Stimulated activated CD4-positive, alpha-beta T cell treated with anti-CD3 and anti-CD28 coated beads, Interleukin-15, amount 100 ng/mL, for 24 hours (primary cell): ENCODE measurements at places on chromosomes 2 and 18.

DNA sequence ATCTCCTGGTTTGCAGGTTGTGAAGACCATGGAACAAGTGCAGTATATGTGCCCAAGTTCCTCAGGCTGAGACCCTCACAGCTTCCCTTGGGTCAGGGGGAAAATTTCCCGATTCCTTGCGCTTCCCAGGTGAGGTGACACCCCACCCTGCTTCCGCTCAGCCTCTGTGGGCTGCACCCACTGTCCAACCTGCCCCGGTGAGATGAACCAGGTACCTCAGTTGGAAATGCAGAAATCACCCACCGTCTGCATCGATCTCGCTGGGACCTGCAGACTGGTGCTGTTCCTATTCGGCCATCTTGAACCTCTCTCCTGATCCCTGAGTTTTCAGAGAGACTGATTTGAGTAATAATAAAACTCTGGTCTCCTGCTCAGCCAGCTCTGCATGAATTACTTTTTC, 30.6 kb downstream of the CHCHD5 start:
- DNase-seq: no peak

DNA sequence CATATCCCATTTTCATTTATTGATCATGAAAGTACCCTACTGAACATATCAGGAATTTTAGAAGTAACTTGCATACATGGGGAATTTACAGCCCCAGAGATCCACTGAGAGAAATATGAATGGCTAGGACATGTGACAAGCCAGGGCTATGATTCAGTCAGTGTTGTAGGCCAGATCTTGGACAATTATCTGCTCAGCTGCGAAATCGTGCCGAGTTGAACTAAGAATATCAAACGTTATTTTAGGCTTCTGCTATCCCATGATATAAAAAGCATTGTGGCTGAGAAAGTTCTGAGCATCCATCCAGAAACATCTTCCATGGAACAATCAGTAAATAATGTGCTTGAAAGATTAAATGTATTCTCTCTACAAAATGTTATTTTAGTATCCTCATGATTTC, 85.7 kb upstream of the UNC80 start:
- no peak for DNase-seq

DNA sequence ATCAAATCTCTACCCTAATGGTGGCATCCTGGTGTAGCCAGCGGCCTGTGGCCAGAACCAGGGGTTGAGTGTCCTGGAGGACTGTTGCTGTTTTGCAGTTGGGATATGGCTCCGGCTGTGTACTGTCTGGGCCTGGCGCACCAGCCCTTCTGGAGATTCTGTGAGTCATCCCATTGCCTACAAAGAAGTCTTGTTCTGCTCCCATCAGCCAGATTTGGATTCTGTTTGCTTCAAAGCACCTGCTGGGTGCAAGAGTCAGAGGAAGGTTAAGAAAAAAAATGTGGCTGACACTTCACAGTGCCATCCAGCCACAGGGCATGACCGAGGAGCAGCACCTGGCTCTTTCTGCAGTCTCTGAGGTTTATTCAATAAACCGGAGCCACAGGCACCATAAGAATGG, 41.0 kb upstream of the ASAP2 start:
- no peak for DNase-seq

GRCh38 chr18:21012308-21012707, 99.3 kb downstream of the ROCK1 start:
- no peak for DNase-seq

GRCh38 chr2:54575379-54575888, 119.3 kb downstream of the SPTBN1 start:
- DNase-seq: peak; percentile 57

DNA sequence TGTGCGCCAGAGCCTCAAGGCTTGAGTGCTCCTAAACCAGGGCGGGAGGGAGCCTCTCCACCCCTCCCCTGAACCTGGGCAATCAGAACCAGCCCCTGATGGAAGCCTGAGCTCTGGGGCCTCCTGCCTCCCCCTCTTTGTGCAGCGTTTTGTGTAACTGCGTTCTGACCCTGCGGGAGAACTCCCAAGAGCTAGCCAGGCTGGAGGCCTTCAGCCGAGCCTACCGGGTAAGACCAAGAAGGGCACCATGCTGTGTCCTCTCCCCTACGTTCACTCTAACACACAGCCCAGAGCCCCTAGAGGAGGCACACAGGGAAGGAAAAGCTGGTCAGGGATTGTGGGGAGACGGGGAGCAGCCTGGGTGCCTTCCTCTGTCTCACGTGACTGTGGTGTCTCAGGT, 108.0 kb downstream of the PLB1 start:
- DNase-seq: no peak
